Activated naive CD4-positive, alpha-beta T cell treated with anti-CD3 and anti-CD28 coated beads, Interleukin-2, amount 10 ng/mL, durations not matched to agents 7 days and 5 days (primary cell): ENCODE measurements at places on chromosomes 7 and 10.

DNA sequence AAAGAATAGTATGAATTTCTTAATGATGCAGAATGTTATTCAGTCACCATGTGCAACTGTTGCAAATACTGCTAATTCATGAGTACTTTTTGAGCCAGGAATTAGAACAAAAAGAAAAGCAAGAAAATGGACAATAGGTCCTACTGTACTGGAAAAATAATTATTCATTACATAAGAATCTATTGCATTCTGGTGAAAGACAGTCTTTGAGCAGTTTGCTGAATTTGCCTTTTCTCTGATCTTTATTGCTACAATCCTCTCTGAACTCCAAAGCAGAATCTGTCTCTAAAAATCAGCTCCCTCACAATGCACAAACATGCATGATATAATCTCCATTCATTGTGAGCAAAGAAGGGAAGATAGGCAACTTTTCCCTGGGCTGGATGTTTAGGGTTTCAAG is 12.8 kb downstream of the IFIT2 start:
- no peak for DNase-seq

DNA sequence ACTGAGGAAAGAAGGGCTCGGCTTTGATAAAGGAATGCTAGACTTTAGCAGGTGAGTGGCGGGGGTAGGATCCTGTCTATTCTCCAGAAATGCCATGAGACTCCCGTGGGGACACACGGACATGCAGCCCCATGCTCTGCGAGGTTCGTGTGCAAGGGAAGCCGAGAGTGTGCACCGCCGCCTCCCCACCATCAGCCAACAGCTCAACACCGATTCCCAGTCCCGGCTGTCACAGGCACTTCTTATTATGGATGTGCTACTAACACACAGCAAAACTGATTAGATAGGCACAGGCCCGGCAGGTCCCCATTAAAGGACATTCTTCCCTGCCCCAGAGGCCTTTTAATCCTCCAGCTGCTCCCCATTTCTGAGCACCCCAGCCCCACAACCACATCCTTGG is 154.4 kb downstream of the PRKAG2 start:
- no peak for DNase-seq

DNA sequence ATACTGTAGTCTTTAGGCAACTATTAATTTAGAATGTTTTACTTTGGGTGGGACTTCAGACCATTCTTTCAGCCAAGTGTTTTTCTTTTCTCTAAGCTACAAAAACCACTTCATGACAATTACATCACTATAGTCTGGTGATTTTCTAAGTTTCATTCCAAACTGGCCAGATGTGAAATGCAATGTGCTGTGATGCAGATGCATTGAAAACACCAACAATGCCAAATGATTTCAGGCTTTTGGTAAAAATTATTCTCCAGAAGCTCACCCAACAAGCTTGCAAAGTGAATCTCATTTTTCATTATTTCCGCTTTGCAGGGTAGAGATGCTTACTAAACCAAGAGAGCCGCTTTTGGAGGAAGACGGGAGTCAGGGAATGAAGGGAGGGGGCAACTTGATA is 118.4 kb upstream of the ANK3 start:
- no peak for DNase-seq

GRCh38 chr10:131094527-131095312 is 216.8 kb downstream of the TCERG1L start:
- no peak for DNase-seq

- no peak for DNase-seq
These were observed 72.6 kb downstream of the AP3M1 start for GRCh38 chr10:74078037-74078436.

DNA sequence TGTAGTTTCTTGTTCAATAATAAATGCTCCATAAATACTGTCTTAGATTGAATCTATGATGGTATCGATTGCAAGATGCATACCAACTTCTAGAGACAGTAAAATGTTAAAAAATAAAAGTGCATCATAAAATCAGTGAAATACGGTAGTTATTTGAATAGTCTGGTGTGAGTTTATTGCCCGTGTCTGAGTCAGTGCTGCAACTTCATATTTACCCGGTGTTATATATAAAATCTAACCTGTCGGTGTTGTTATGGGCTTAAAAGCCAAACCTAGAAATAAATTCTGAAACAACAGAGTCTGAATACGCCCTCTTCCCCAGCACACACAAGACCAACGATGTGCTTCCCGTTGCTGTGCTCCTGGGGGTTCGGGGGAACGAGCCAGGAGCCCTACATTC is 16.3 kb downstream of the MACROH2A2 start:
- DNase-seq: no peak

DNA sequence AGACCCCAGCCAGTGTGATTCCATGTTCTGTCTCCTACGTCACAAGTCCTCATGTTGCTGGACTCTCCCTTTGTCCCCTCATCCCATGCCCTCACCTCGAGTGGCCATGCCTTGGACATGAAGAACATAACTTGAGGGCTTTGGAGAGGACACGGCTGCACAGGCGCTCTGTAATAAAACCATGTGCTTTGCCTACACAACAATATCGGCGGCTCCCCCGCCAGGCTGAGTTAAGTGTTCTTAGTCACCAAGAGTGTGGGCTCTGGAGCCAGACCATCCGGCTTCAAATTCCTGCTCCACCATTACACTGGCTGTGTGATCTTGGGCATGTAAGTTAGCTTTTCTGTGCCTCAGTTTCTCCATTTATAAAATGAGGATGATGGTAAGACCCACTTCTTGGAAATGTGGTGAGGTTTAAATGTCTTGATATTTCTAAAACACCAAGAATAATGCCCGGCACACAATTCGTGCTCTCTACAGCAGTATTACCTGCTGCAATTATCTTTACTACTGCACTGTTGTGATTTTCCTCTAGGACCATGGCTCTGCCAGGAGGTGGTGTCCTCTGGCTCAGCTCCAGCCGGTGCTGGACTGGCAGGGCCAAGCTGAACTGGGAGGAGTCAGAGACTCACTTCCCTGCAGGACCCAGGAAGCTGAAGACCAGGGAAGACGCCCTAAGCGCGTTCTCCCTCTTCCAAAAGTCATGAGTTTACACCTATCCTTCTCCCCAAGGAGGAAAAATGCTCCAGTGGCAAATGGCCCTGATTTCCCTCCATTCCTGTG is 15.7 kb downstream of the SLIT1 start:
- DNase-seq: no peak

DNA sequence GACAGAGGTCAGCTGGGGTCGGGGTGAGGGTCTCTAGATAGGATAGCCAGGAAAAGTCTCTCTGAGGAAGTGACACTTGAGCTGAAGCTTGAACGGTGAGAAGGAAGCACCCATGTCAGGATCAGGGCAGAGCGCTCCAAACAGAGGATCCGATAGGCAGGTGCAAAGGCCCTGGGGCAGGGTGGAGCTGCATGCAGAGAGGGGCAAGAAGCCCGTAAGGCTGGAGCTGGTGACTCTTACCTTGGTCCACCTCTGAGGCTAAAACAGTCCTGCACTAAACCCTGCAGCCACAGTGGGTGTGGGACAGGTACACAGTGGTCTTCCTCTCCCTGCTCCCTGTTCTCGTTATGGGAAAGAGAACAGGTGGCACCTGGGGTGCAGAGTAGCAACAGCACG is 5.8 kb upstream of the C10orf71 start:
- no peak for DNase-seq

DNA sequence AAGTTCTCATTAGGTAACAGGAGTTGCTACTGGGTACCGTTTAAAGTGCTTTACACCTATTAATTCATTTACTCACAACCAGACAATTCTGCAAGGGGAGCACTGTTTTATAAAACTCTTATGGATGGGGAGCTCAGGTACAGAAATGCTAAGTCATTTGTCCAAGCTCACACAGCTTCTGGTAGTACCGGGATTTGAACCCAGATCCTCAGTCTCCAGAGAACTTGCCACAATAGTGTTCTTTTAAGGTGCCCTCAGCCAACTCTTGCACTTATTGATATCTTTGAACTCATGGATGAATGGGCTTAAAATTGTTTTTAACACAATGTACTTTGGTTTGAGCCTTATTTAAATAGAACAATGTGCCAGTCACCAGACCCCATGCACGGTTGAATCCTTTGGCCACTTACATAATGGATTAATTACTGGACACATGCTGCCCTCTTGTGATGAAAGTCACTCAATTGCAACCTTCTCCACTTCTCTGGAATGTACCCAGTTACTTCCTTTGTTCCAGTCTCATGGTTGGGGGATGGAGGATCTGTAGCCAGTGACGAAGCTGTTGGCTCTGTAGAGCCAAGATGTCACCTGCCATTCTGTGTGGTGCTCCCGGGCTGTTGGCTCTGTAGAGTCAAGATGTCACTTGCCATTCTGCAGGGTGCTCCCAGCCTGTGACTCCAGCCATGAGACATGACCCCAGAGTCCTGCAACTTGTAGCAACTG is 65.6 kb downstream of the NOD1 start:
- DNase-seq: no peak

- no peak for DNase-seq
These were observed 13.8 kb upstream of the C10orf67 start for GRCh38 chr10:23358357-23358756.

GRCh38 chr7:83410989-83411591 is 237.8 kb downstream of the SEMA3E start:
- no peak for DNase-seq

GRCh38 chr7:121344497-121344896 is 15.7 kb downstream of the WNT16 start:
- DNase-seq: no peak
